ENCODE measurements at places on chromosomes 16 and 17.

- DNase-seq, result no peak
These were observed 1.0 kb upstream of the SIRT7 start for GRCh38 chr17:81918832-81919545.

DNA sequence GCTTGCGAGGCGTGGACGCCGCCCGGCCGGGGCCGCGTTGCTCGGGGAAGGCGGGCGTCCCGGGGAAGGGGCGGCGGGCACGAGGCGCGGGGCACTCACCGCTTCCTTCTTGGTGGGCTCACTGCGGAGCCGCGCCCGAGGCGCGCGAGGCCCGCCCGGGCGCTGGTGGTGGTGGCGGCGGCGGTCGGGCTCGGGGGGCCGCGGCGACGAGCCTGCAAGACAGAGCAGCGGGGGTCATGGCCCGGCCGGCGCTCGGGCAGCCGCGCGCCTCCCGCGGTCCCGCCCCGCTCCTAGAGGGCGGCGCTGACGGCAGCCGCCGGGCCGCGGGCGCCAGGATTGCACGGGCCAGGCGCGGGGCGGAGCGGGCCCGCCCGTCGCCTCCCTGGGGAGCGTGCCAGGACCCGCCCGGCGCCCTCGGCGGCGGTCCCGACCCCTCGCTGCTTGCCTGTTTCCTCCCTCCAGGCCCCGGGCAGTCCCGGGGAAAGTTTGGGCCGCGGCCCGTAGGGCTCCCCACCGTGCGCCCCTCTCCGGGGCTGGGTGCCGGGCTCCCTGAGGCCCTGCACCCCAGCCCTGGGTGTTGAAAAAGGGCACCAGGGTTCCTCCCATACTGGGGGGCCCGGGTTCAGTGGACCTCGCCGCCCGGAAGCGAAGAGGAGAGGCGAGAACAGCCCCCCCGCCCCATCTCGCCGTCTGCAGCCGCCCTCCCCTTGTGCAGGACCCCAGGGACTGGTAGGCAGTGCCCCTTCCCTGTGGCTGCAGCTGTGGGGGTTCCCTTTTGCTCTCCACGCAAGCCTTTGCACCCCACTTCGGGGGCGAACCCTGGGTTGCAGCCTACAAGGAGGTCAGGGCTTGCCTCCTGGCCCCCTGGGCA is at the start of gene C16orf74:
Gene C16orf74 (minus strand): TSS at position 270 of the 871 bp plus-strand sequence. CDS start 15,879 bp downstream, outside the sequence.
- DNase-seq, result no peak

DNA sequence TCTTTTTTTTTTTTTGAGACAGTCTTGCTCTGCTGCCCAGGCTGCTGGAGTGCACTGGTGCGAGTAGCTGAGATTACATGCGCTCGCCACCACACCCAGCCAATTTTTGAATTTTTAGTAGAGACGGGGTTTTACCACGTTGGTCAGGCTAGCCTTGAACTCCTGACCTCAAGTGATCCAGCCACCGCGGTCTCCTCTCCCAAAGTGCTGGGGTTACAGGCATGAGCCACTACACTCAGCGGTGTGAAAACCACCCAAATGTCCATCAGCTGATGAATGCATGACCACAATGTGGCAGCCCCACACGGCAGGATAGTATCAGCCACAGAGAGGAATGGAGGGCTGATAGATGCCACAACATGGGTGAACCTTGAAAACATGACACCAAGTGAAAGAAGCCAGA is 2.1 kb downstream of the P2RX5 start:
- DNase-seq, result no peak

DNA sequence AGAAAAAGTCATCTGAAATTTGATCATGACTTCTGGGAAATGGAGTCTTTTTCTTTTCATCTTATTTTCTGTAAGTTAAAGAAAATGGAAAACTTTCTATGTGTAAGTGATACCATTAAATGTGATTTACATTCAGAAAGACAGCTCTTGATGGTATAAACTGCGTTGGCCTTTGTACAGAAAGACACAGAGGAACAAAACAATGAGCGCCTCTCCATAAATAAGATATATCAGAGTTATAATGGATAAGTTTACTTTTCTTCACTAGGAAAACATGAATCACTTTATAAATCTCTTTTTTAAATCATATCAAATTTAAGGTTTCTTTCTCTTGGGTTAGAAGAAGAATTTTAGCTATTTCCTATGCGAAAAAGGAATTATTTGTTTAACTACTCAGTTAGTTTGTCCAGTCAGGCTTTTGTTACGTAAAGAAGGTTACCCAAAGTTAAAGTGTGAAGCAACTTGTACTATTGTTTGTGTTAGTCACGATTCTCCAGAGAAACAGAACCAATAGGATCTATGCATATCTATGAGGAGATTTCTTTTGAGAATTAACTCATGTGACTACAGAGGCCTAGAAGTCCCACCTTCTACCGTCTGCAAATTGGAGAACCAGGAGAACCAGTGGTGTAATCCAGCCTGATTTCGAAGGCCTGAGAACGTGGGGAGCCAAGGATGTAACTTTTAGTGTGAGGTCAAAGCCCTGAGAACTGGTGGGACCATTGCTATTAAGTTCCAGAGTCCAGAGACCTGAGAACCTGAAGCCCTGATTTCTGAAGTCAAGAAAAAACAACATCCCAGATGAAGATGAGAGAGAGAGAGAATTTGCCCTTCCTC is 295.4 kb upstream of the KCNJ16 start:
- no peak for DNase-seq

DNA sequence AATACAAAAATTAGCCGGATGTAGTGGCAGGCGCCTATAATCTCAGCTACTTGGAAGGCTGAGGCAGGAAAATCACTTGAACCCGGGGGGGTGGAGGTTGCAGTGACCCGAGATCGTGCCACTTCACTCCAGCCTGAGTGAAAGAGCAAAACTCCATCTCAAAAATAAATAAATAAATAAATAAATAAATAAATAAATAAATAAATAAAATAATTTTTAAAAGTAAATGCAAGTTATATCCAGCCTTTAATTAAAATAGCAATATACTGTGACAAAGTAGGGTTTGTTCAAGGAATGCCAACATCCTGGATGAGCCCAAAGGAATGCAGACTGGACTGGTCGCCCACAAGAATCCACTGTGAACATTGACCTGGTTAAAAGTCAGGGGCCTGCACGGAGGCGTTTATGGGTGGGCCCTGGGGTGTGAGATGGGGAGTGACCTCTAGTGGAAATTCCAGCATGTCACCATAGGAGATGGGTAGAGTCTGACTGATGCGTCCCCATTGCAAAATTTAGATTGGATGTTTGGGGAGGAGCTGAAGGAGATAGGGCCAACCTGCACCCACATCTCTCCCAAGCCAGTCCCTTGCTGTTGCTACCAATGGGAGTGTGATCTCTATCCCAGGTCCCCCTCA is 9.7 kb upstream of the PIK3R5 start:
- no peak for DNase-seq

- no peak for DNase-seq
These were observed 49.0 kb upstream of the PIK3R6 start for GRCh38 chr17:8916466-8916865.

- DNase-seq, result no peak
These were observed 13.6 kb downstream of the CDH16 start for GRCh38 chr16:66904846-66905632.

- DNase-seq, result no peak
These were observed 2.0 kb upstream of the CCDC92B start for GRCh38 chr17:2751491-2751890.

Measured in esophagus squamous epithelium (tissue), 5 donors.